ENCODE measurements at places on chromosomes 2 and 18.

GRCh38 chr18:58363767-58364540 is 264.9 kb downstream of the ALPK2 start:
- no peak for DNase-seq

- no peak for DNase-seq
Observed at GRCh38 chr18:39596891-39597290, 2031.3 kb upstream of the CELF4 start.

DNA sequence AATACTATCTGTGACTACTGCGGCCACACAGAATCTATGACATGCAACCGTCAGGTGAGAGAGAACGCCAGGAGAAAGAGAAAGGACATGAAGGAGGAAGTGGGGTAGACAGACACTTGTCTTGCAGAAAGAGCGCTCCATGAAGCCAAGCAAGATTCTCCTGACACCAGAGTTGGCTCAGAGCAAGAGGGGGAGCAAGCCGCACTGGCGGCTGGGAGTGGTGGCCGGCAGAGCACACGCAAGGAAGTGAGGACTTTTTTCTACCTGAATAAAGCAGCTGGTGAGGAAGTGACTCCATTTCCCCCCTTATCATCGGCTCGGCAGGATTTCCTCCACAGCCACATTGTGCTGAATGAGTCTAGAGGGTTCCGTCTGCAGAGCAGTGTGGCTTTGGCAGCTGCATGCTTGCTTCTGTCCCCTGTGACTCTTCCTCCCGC is 181.6 kb downstream of the BCL2 start:
- DNase-seq, result no peak

- DNase-seq, result no peak
Observed at GRCh38 chr18:3910512-3910911, 460.5 kb downstream of the TGIF1 start.

GRCh38 chr2:15826273-15826717 is 114.1 kb upstream of the MYCN start:
- no peak for DNase-seq

- no peak for DNase-seq
Observed at GRCh38 chr2:163657281-163657656, 78.5 kb downstream of the FIGN start.

- DNase-seq, result no peak
Observed at GRCh38 chr2:3661149-3661660, 3.2 kb downstream of the ALLC start.

GRCh38 chr2:159604159-159604558 is 12.2 kb downstream of the BAZ2B start:
- no peak for DNase-seq

- peak; percentile 83 for DNase-seq
Observed at GRCh38 chr18:9743200-9744016, 35.3 kb downstream of the RAB31 start.

GRCh38 chr2:48112911-48113680 is 206.8 kb upstream of the FBXO11 start:
- no peak for DNase-seq

DNA sequence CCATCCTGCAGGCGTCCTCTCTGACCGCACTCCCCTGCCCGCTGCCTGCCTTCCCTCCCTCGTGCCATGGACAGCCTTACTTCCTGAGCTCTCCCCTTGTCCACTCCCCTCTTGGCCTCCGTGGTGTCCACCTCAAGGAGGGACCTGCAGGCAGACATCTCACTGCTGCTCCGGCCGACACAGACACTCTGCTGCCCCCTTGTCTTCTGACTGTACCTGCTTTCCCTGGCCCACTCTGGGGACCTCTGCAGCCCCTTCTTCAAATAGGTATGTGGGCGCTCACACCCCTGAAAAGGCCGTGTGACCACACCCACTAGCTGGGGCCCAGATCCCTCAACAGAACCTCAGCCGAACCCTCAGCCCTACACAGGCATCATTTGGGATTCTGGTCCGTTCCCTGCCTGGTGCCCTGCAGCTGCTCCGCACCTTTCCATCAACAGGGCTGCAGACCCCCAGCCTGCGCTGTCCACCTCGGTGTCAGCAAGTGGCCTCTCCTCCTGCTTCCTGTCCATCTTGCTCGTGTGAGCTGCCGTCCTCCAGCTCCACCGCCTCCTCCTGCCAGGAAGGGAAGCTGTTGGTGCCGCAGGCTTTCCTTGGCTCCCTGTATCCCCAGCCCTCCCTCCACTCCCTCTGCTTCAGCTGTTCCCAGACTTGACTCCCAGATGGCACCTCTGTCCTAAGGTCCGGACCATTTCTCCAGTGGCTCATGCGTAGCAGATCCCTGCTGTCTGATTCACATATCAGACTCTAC is 94.1 kb downstream of the KLHL29 start:
- no peak for DNase-seq

DNA sequence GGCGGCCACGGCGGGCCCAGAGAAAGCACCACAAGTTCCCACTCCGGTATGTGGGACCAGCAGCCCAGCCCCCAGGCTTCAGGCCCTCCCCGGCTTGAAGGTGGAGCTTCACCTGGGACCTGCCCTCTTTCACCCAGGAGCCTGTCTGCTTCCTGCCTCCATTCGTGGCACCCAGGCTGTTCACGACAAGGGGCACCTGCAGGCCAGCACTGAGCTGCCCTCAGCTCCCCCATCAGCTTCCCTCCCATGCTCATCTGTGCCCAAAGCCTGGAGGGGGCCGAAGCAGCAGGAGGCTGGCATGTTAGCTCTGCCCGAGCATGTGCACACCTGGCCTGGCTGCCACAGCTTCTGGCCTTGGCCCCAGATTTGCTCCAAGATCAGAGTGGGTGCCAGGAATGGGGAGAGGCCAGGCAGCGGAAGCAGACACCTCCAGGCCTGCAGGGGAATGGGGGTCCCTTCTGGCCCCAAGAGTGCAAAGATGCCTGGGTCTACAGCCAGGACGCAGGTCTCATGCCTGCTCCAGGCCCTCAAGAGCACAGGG is 312.4 kb upstream of the SYT4 start:
- DNase-seq, result no peak

DNA sequence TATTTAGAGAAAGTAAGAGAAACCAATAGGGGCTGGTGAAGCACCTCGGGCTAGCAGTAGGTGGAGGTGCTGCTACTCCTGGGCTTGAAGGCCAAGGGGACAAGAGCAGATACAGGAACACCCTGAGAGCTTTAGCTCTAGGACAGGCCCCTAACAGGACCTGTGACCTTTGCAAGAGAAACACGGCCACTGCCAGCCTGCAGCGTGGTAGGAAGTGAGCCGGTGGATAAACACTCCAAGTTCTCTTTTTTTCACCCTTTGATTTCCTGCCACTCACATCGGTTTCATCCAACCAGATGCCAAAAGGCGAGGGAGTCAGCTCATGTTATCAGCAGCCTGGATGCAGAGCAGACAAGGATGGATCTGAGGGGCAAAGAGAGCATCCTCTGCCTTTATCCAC is 66.8 kb upstream of the SPRED2 start:
- no peak for DNase-seq

DNA sequence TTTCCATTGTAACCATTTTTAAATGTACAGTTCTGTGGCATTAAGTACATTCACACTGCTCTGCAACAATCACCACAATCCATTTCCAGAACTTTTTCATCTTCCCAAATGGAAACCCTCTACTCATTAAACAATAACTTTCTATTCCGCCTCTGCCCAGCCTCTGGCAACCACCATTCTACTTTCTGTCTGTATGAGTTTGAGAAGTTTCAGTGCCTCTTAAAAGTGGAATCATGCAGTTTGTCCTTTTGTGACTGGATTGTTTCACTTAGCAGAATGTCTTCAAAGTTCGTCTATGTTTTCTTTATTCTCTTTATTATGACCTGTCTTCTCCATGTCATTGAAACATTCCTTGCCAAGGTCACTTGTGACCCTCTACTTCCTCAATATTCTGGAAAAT is 22.0 kb upstream of the PELI1 start:
- DNase-seq, result no peak

DNA sequence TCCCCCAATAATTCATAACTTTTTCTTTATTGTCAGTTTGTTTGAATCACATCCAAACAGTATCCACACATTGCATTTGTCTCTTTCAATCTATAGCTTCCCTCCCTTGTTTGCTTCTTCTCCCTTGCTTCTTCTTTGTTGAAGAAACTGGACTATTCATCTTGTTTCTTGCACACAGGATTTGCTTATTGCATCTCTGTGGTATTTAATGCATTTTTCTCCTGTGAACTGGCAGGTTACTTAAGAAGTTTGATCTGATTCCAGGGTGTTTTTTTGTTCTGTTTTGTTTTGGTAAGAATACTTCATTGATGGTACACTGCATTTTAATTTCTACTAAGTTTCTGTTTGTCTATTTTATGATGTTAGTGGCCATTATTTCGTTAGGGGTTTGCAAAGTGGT is 166.8 kb downstream of the CAMKMT start:
- no peak for DNase-seq

DNA sequence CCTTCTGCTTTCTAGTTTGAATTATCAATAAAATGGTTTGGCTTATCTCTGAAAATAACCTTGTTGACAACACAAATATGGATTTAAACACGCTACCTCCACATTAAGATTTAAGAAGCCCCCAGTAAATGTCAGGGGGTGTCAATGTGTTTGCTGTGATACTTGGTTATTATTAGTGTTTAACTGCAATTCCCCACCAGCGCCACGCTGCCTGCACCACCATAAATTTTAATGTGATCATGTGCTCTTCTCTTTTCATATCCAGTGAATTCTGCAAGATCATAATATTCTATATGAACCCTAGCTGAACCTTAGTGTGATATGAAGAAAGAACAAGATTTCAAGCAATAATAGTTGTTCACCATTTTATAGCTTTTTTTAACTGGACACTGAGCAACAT is 330.7 kb downstream of the AGPS start:
- no peak for DNase-seq

- DNase-seq, result no peak
Observed at GRCh38 chr18:72181241-72181764, 362.8 kb downstream of the CBLN2 start.

DNA sequence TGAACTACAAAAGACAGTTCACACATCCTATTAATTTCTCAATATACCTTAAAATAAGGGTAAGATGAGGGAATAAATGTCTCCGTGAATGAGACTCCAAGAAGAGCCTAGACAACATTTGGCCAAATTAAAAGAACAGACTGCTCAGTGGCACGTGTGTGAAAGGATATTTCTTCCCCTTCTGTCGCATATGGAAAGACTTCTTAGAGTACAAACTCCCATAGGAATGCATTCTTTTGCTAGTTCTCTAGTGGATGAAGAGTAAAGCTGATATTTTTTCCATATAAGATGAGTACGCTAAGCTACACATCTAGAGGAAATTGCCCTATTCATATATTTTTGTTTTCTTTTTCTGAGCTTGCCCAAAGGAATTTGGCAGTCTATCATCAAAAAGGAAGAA is 710.0 kb upstream of the ID2 start:
- DNase-seq, result no peak

- DNase-seq, result no peak
Observed at GRCh38 chr2:98093611-98094010, 6.6 kb downstream of the VWA3B start.

DNA sequence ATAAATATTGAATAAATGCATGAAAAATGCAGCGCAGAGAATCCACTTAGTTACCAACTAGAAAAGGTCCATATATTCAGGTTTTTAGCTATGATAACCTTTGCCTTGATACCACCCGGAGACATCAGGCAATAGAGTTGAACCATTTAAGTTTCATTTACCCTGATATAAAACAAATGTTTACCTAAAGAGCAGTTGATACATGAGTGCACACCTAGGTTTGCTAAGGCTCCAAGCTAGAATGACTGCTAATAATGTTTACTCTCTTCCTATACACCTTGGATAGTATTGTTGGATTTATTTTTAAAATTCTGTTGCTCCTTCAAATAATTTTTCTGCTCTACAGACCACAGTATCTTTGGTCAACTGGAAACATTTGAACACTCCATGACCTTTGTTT is 1463.6 kb downstream of the LRP1B start:
- no peak for DNase-seq

- DNase-seq, result no peak
Observed at GRCh38 chr2:64880193-64880951, 108.8 kb upstream of the SLC1A4 start.

- DNase-seq, result no peak
Observed at GRCh38 chr2:39685126-39685525, 19.4 kb downstream of the TMEM178A start.

DNA sequence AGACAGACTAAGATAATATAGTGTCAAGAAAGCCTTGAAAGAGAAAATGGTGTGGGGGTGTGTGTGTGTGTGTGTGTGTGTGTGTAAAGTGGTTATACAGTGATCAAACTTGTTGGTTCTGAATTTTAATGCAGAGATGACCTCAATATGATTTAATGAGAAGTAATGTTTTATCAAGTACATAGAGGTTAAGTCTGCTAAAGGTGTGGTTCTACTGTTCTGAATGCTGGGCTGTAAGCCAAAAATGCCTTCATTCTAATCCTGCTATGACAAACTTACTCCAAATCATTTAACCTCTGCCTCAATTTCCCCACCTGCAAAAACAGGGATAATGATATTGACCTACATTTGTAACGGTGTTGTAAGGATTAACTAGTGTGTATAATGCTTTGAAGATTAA is 87.9 kb downstream of the WDPCP start:
- no peak for DNase-seq

DNA sequence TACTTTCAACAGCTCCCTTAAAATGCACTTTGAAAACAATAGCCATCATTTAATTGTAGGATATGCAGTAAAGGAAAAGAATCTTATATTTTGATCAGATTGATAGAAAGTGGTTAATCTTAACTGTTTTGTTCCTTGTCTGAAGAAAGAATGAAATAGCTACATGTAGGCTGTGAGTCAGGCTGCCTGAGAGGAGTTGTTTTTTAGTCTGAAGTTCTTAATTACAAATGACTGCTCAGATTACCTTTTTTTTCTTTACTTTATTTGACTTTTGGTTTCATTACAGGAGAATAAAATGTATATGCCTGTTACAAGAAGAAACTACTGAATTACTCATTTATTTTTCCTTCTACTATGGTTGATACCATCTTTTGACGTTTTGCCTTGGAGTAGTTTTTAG is 56.8 kb downstream of the AGFG1 start:
- no peak for DNase-seq

DNA sequence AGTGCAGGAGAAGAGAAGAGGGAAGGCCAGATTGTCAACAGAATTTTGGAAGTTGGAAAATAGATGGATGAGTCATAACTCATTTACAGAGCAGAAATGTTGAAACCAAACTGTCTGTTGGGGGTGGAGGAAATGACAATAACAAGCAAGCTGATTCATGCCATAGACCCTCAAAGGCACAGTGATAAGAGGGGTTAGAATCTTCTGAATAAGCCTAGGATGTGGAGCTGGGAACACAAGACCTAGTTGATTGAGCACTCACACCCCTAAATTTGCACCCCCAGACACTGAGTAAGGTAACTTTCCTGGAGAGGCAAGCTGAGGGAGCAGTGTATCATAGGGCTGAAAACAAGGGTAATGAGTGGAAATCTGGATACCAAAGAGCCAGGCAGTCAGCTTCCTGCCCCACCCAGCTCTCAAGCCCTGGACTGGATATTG is 141.4 kb downstream of the SCG2 start:
- DNase-seq, result no peak

- no peak for DNase-seq
Observed at GRCh38 chr18:10298346-10298745, 156.1 kb upstream of the APCDD1 start.

DNA sequence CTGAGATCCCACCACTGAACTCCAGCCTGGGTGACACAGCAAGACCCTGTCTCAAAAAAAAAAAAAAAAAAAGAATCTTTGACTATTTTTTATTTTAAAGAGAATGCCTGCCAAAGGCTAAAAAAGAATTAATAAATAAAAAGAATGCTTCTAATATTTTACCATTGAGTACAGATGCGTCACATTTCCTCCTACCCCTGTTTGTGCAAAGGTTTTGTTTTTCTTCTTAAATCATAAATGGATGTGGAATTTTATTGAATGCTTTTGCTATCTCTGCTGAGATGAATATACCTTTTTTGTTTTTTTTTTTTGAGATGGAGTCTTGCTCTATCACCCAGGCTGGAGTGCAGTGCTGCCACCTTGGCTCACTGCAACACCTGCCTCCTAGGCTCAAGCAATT is 22.8 kb downstream of the CYBRD1 start:
- DNase-seq, result no peak
